ENCODE measurements at places on chromosomes 12 and 14.
A peak's percentile ranks its signal among the peaks of the same experiment; 100 is the strongest.

- peak; percentile 79 for DNase-seq
Measured at GRCh38 chr14:20476776-20477175, 7.6 kb downstream of the PNP start.

DNA sequence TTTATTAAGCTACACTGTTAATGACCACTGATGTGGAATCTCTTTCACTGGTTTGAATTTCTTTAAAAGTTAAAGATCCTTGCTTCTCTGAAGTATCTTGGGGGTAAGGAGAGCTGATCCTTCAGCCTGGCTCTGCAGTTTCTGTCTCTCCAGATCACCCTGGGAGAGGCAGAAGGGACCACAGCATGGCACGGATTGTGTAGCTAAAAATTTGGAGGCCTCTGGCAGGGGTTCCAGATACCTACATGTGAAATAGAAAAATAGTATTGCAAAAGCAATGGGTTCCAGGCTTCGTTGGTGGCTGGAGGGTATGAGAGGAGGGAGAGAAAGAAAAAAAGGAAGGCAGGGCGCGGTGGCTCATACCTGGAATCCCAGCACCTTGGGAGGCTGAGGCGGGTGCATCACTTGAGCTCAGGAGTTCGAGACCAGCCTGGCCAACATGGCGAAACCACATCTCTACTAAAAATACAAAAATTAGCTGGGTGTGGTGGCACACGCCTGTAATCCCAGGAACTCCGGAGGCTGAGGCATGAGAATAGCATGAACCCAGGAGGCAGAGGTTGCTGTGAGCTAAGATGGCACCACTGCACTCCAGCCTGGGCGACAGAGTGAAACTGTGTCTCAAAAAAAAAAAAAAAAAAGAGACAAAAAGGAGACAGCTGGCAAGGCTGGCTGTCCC lies 3.4 kb downstream of the CHST11 start:
- DNase-seq, result peak; percentile 38

DNA sequence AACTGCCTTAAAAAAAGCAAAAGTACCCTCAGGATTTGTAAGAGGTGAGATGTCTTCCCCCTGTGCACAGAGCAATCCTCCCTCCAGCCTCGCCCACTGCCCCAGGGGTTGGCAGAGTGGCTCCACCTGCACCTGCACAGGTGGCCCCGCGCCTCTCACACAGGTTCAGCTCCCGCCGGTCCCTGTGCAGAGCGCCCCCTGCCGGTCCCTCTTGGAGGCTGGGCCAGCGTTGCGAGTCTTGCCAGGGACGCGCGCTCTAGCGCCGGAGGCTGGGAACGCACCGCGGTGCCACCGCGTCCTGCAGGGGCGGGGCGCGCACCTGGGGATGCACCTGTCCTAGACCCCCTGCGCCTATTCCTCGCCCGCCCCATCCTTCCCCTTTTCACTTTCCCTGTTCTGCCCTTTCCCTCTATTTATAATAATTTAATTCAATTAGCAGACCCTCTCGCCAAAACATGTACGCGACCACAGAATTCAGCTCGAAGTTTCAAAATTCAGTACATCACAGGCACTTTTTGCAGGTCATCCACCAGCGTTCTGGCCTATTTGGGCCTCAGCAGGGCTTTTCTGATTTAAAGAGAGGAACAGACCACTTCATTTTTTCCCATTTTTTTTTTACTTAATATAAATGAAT lies 618.6 kb downstream of the AACS start:
- DNase-seq, result peak; percentile 73

GRCh38 chr12:118068445-118068844 lies 7.5 kb upstream of the WSB2 start:
- DNase-seq, result no peak

- no peak for DNase-seq
Measured at GRCh38 chr14:72666610-72667009, 227.3 kb downstream of the DPF3 start.

DNA sequence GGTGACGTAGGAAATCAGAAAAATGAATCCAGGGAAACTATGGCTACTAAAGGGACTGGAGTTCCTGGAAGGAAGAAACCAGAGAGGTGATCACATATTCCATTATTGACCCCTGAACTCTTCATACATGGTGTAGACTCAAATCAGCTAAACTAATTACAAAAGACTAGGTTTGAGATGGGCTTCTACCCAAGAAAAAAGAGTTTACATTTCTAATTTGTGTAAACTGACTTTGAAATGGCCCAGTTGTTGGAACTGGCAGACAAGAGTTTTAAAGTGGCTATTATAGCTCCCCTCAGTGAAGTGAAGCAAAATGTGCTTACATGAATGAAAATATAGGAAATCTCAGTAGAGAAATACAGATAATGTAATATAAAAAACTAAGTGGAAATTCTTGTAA lies 1619.4 kb upstream of the SEL1L start:
- DNase-seq, result no peak

GRCh38 chr12:131113568-131114270 lies 160.0 kb downstream of the ADGRD1 start:
- DNase-seq, result no peak

GRCh38 chr14:97180304-97181200 lies 383.4 kb downstream of the VRK1 start:
- no peak for DNase-seq

DNA sequence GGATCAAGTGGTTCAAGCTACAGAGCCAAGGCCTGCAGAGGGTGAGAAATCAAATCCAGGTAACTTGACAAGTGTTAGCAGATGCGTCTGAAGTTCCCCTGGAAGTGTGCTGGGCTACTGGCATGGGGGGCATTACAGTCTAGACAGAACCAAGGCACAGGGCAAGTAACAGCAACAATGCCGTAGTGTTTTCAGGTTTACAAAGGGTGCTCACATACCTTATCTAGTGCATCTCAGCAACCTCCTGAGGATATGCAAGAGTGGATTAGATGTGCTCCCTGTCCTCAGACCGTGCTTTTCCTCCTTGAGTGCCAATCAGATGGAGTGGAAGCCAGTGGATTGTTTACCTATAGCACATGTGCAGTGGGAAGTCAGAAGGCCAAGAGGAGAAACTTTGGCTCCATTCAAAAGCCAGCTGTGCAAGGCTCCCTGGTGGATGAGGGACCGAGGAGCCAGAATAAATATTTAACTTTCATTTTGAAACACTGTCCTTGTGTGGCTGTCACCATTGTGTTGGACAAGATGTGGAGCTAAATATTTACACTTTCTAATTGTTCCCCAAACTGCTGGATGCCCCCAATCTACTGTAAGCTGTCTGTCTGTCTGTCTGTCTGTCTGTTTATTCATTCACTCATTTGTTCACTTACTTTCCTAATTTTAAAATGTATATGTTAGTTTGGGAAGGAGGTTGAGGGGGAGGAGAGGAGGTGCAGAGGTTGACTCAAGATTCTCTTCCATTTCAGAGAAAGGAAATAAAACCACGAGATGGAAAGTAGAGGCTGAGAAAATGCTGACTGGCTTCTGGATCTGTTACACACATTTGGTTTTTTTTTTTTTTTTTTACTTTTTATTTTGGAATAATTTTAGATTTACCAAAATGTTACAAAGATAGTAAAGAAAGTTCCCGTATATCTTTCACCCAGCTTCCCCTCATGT lies 184.0 kb upstream of the PARP11 start:
- no peak for DNase-seq

DNA sequence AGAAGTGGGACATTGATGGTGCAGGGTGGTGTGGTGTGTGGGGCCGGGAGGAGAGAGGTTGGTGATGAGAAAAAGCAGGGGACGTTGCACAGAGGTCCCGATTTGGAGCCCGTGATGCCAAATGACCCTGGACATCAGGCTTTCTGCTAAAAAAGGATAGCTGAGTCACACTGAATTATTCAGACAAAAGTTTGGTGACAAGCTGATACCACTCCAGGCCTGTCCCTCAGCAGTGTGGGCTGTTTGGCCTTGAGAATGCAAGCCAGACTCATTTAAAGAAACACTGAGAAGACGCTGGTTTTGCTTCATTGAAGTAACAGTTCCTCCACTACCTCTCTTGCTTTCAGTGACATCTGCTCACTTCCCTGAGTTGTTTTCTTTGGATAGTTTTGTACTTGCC lies 262.1 kb upstream of the PWP1 start:
- DNase-seq, result no peak

DNA sequence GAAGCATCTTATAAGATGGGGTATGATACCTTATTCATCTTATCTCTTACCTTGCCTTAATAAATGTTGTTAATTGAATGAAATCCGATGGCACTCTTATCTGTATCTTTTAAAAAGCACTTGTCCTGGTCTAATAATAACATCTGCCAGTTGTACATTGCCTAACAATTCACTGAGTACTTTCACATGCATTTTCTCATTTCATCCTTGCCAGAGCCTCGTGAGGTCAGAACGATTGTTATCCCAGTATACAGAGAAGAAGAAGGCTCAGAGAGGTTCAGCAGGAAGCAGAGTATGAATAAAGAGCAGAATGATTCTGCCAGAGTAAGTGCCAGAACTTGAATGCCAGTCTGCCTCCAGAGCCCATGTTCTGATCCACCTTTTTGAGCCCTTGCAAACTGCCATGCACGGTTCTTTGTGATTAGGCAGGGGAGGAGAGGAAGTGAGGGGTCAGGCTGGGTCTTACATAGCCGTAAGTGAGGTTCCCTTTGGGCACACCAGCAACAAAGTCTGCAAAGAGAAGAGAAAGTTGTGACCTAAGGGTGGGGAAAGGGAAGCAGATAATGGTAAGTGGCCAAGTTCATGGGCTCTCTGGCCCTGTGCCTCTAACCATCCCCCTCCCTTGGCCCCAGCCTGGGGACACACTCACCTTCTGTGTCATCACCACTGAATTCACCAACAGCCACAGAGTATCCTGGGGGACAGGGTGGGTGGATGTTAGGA lies 11.7 kb downstream of the ITGA5 start:
- DNase-seq, result peak; percentile 47

DNA sequence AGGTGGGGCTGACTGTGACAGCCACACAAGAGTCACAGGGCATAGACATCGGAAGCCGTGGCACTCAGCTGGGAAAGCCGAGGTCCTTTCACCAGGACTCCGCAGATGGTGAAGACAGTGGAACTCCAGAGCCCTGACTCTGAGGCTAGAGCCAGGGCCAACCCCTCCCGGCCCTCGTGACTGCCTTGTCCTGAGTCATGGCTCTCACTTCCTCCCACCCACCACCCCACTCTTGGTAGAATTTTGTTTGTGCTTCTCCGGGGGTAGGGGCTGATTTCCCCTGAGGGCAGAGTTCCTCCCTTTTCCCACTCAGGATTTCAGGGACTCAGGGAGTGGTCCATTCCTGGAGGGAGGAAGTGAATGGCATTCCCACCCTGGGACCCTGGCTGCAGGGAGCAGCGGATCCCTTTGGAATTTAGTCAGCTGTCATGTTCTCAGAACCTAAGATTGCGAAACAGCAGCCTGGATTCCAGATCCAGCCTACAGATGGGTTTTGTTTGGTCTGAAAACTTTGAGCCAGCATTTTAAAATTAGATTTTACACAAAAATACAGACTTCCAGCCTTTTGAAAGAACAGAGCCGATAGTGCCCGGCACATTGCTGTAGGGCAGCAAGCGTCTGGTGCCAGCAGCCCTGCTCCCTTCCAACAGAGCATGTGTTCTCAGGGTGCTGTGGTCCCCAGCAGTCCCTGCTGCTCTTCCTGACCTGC lies 50.7 kb downstream of the TPCN1 start:
- peak; percentile 51 for DNase-seq

DNA sequence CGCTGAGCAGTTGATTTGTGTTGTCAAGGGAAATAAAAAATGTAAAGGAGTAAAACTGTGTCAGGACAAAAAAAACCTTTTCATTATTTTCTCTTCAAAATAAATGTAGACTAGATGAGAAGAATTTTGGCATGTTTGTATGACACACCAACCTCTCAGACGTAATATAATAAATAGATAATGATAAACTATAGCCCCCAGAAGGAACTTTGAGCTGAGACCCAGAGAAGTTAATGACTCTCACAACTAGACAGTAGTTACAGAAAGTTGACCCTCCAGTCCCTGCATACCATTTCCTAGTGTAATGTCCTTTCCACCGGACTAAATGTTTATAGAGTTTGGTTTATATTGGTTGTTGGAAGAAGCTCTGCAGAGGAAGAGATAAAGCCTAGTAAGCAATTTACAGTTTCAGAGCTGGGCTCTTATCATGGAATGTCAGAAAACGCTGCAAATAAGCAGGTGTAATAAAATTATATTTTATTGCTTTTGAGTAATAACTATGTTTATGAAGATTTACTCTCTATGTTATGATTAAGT lies 97.3 kb downstream of the TRHDE start:
- DNase-seq, result no peak

GRCh38 chr14:91410771-91411536 lies 6.7 kb downstream of the CCDC88C start:
- peak; percentile 64 for DNase-seq

DNA sequence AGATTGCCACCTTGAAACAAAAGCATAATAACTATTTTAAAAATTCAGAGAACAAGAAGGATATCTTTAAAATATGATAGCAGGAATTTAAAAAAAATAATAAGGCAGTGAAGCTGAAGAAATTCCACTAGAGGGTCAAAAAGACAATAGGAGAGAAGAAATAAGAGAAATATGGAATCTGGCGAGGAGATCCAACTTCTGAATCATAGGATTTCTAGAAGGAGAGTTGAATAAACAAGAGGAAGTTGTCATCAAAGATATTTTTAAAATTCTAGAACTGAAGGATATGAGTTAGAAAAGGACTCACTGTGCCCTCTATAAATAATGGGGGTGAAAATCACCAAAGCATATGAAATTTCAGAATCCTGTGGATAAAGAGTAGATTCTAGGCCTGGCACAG lies 26.8 kb upstream of the TOMM20L start:
- no peak for DNase-seq

DNA sequence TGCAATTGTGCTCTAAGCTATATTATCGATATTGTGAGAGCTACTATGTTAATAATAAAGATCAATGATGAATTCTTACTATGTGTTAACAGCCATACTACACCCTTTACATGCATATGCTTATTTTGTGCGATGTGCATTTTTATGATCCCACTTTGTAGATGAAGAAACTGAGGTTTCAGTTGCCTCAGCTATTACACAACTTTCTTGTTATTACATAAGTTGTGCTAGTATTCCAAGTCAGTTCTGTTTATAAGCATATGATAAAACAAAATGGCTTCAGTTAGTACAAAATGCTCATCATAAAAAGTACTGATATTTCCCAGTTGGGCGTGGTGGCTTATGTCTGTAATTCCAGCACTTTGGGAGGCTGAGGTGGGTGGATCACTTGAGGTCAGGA lies 471.5 kb upstream of the DCN start:
- DNase-seq, result no peak

DNA sequence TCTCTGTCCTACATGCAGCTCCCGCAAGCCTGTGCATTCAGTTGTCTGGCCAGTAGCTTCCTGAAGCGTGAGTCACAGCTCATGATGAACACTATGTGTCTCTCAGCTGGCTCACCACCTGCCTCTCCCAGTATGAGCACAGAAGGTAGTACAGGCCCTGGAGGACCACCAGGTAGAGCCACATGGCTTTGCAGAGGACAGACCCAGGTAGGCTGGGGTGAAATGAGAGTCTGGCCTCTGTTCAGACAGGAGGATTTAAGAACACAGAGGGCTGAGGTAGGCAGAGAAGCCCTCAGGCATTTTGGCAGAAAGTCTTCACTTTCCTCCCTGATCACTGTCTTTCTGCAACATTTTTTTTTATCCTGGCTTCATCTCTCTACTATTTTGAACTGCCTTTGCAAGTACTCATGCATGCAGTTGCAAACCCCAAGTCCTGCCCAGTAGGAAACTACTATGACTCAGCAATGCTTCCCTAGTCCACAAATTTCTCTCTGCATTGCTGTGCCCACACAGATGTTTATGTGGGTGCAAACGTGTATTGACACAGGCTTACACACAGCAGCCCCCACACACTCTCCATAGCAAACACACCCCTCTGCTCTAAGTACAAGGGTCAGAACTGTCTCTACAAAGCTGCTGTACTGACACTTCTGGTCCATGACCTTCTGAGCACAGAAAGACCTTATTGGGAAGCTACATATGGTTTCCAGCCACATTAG lies 7.2 kb upstream of the SDR9C7 start:
- peak; percentile 80 for DNase-seq

- DNase-seq, result no peak
Measured at GRCh38 chr12:94609917-94610443, 40.4 kb downstream of the TMCC3 start.

Measured in hematopoietic multipotent progenitor cell treated with erythropoietin and hydrocortisone succinate and interleukin-3 and kit ligand, for 4 days (in vitro differentiated cells).